ENCODE measurements at places on chromosomes 16 and 17.

DNA sequence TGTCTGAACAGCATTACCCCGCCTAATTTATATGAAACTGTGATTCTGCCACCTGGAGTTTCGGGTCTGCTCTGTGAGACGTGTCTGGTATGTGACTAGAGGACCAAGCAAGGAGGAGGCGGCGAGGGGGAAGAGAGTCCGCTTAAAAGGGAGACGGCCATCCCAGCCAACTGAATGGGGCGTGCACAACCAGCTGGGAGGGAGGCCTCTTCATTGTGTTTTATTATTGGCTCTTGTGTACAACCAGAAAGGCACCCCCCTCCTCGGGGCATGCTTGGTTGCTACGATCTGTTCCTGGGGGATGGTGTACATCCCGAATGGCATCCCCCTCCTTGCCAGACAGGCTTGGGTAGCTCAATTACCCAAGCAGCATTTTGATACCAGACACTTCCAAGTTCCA lies 384.5 kb upstream of the SALL1 start:
- no peak for DNase-seq

GRCh38 chr17:3771140-3771539 lies 29.8 kb downstream of the ITGAE start:
- no peak for DNase-seq

GRCh38 chr17:78432226-78433012 lies 54.0 kb downstream of the PGS1 start:
- DNase-seq, result no peak

- DNase-seq, result no peak
These were observed 2.0 kb downstream of the PLD6 start for GRCh38 chr17:17204041-17204591.

DNA sequence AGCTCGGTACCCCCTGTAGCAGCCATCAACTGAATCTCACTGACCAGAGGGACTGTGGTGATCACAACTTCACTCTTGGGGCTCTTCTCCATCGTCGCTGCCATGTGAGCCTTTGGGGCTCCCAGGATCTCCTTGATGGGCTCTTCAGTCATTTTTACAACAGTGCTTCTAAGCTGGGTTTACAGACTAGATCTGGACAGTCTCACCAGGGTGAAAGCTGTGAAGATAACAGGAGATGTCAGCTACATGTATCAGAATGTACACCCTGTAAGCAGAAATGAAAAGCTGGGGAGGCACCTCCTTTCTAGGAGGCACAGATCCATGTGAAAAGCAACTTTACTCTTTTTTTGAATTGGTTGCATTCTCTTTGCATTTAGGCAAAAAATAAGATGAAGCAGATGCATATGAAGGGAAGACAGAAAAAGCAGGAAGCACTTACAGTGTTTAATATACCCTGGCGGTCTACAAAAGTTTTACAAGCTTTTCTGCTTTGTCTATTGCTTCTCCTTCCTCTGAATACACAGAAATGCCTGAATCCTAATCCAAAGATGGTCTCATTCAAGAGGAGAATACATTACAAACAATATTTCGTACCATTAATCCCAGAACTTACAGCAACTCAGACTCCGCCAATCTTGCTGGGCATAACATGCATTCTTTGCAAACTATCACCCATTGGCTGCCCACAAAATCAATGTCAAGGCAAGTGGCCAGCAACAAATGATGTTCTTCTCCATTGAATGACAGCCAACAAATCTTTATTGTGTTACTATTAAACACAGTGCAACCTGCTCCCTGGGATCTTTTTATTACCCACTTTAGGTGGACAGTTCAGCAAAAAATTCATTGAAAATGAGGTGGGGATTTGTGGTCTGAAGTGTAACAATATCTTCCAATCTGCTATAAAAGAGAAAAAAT lies 1.5 kb downstream of the TMEM100 start:
- DNase-seq, result no peak

GRCh38 chr17:12673788-12674187 lies 8.1 kb downstream of the MYOCD start:
- DNase-seq, result no peak

- DNase-seq, result no peak
These were observed 7.6 kb downstream of the KRT24 start for GRCh38 chr17:40695874-40696472.

DNA sequence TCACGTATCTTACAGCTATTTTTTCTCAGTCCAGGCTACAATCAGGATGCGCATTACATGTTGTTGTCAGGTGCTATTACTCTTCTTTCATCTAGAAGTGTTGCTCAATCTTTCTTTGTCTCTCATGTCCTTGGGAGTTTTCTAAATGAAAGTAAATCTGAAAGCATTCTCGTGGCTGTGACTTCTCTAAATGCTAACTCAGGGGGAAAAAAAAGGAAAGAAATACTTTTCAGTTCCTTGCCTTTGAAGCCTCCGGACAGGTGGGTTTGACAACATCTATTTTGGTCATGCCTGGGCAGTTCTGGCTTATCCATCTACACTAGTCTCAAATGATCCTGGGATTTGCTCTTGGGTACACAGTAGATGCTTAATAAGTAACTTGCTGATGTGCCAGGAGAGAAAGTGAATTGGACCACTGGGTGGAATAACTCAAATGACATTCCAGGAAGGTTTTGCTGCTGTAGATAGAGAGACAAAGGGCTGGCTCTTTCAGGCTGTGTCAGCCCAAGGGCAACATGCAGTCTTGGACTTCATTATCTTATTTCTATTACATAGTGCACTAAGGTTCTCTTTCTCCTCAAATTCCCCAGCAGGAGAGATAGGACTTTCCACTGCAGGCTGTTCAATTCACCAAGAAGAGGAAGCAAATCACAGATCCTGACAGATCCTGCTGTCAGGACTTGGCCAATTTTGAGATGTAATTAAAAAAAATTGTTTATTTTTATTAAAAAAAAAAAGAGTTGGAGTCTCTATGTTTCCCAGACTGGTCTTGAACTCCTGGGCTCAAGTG lies 63.6 kb upstream of the NFAT5 start:
- no peak for DNase-seq

DNA sequence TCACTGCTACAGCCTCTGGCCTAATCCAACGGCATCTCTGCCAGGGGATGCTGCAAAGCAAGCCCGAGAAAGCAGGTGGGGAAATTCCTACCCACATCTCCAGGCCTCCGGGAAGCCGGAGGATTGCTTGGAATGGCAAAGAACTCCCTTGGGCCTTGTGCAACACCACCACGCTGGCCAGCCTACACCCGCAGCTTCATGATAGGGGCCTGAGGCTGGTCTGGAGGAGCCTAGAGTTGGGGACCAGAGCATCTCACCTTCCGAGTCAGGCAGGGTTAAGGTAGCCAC lies 20.3 kb downstream of the GGA3 start:
- no peak for DNase-seq

GRCh38 chr17:43360376-43360738 lies 38.4 kb upstream of the ARL4D start:
- peak; percentile 56 for DNase-seq

DNA sequence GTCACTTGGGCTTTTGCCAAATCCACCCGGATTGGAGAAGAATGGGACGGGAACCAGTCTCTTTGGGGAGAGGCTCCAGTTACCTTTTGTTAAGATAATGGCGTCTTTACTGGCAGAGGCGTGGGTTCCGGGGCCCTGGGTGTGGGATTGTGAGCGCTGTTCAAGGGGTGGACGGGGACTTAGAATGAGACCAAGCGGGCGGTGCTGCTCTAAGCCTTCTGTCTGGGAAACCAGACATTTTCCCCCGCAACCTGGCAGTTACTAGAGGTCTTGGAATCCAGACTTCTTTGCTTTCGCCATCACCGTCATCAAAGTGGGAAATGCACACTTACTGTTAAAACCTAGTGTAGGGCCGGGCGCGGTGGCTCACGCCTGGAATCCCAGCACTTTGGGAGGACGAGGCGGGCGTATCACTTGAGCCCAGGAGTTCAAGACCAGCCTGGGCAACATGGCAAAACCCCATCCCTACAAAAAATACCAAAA lies 706 bp downstream of the TEN1 start:
- no peak for DNase-seq

DNA sequence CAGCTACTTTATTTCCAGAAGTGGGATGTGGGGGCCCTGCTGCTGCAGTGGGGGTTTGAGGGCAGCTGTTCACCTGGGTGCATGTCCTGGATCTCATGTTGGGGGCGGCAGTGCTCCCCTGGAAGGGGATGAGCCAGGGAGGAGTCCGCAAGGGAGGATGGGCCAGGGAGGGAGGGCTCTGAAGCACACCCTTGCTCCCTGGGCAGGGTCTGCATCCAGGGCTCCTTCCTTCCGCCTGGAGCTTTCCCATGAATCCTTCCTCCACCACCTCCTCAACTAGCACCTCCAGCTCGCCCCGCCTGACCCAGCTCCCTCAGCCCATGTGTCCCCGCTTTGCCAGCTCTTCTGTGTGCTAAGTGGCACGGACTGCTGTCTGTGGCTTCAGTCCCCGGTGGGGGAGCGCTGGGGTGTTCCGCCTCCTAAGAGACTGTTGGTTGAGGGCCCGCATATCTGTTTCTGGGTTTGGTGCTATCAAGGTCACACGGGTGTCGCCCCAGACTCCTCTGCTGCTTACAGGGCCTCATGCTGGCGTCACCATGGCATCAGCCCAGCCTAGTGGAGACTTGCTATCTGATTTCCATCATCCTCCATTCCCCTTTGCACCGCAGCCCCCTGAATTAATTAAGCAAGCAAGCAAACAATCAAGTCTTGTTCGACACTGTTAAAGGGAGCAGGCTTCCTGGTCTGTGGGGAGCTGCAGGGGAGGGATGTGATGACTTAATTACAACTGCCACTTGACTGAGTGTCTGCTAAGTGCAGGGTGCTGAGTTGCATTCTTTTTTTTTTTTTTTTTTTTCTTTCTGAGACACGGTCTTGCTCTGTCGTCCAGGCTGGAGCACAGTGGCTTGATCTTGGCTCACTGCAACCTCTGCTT lies 71.8 kb downstream of the PRKCA start:
- peak; percentile 53 for DNase-seq

All from CD4-positive, alpha-beta T cell treated with Interleukin-6 for 4 hours (primary cell).